Activated CD4-positive, alpha-beta T cell treated with anti-CD3 and anti-CD28 coated beads, Interleukin-2, amount 10 ng/mL, durations not matched to agents 24 days and 14 days (primary cell): ENCODE measurements at places on chromosomes 12 and 14.
A peak's percentile ranks its signal among the peaks of the same experiment; 100 is the strongest.

GRCh38 chr12:5260086-5260485, 171.8 kb upstream of the NTF3 start:
- no peak for DNase-seq

DNA sequence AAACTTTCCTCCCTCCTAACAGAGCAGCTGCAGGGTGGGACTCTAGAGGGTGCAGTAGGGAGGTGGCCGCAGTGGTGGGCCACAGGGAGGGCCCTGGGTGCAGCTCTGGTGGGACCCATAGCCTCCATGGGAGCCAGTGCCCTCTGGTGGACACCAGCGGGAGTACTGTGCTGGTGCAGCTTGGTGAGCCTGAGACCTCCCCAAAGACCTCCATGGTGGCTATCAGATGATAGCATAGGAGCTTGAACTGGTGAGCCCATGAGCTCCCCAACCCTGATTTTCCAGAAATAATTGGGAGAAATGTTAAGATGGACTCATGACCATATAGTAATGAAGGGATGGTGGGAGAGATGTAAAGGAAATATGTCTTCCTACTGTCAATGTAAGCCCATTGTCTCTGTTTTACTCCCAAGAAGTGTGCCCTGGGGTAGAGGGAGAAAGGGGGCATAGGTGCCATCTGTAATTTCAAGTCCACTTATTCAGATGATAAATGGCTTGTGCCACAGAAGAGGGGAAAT, 98.7 kb downstream of the GAS2L3 start:
- peak; percentile 76 for DNase-seq

- no peak for DNase-seq
Measured at GRCh38 chr12:77777274-77777673, 53.4 kb upstream of the NAV3 start.

- DNase-seq, result no peak
Measured at GRCh38 chr12:3273409-3273853, 196.3 kb downstream of the TSPAN9 start.

DNA sequence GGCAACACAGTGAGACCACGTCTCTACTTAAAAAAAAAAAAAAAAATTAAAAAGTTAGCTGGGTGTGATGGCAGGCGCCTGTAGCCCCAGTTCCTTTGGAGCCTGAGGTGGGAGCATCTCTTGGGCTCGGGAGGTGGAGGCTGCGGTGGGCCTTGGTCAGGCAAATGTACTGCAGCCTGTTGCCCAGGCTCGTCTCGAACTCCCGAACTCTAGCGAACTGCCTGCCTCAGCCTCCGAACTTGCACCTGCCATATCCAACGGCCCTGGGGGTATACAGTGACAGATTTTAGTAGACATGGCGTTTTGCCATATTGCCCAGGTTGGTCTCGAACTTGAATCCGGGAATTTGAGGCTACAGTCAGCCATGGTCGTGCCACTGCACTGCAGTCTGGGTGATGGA, 195.4 kb downstream of the ALG10 start:
- no peak for DNase-seq

GRCh38 chr12:14238221-14238792, 127.2 kb upstream of the ATF7IP start:
- no peak for DNase-seq

GRCh38 chr12:89836026-89836425, 127.4 kb upstream of the ATP2B1 start:
- no peak for DNase-seq
